Left ventricle myocardium superior (tissue), 1 donor: ENCODE measurements at places on chromosomes 16 and 17.

DNA sequence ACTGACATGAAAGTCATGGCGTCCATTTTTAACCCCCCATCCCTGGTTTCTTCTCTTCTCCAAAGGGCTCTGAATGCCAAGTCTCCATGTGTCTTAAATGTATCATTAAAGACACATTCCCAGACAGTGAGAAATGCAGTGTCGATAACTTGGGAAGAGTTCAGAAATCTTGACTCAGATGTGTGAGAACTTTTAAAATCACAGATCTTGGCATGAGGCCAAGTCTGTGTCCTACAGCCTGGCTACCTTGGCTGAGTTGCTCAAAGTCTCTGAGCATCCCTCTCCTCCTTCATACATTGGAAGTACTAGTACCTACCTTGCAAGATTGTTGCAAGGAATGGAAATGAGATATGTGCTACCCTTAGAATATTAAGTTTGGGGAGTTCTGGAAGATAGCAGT lies 1046.5 kb upstream of the RBFOX1 start:
- no peak for DNase-seq

DNA sequence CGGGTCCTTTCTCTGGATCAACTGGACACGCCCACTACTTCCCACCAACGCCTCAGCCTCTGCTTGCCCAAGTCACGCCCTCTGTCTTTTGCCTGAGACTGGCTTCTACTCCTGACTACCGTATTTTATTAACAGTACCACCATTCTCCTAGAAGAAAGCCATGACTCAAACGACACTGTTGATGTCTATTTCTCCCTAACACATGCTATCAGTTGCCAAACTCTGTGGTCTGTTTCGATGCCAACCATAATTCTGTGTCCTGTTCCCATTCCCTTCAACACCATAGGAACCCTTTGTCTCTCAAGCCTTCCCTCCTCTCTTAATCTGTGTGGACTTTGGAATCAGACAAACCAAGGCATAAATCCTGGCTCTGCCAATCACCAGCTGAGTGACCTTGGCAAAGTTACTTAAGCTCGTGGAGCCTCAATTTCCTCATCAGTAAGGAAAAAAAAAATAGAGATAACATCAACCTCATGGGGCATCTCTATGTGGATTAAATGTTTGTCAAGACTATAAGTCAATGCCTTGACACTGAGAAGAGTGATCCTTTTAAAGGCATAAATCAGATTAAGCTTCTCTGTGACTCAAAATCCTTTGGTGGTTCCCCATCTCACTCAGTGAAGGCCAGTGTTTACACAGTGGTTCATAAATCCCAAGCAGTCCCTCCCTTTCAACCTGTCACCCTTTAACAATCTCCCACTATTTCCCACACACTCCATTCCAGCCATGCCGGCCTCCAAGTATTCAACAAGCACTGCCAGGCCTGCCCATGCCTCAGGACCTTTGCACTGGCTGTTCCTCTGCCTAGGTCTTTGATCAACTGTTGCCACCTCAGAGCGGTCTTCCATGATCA lies 45.6 kb downstream of the ERN1 start:
- DNase-seq = no peak

DNA sequence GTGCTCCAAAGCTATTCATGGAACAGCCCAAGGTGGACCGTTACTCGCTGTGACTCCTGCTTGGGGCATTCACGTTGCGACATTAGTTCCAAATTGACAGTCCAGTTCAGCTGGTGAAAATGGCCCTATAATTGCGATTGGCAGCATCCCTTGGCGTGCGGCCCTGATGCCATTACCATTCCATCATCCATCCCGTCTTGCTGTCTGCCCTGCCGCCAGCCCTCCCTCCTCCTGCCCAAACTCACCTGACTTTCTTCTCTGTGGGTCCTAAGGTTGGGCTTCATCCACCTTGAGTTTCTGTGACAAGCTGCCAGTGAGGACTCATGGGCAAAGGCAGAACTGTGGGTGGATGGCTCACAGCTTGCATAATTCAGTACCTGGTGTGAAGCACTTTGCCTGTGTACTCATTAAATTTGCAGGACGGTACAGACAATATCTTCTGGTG lies 104.6 kb downstream of the RPTOR start:
- DNase-seq = no peak

GRCh38 chr16:12406158-12406557 lies 397.5 kb downstream of the CPPED1 start:
- DNase-seq = no peak
